ENCODE measurements at places on chromosomes 11 and 22.

GRCh38 chr22:47406896-47407295 lies 644.4 kb downstream of the TBC1D22A start:
- DNase-seq: no peak

DNA sequence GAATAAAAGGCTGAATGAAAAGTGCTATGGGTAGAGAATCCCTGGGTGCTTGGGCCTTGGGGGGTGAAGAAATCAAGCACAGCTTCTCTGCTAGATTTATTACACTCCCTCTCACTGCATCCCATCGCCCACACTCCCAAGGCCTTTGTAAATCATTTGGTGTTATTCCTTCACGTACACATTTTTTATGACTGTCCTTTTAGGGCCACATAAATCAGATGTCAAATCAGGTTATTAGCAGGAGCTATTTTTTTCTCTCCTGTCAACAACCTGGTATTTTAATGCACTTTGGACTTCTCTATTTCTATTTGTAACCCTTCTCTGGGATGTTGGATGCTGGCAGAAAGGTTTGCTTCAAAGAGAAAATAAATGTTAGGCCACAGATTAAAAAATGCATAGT lies 408.8 kb downstream of the INSC start:
- DNase-seq: no peak

DNA sequence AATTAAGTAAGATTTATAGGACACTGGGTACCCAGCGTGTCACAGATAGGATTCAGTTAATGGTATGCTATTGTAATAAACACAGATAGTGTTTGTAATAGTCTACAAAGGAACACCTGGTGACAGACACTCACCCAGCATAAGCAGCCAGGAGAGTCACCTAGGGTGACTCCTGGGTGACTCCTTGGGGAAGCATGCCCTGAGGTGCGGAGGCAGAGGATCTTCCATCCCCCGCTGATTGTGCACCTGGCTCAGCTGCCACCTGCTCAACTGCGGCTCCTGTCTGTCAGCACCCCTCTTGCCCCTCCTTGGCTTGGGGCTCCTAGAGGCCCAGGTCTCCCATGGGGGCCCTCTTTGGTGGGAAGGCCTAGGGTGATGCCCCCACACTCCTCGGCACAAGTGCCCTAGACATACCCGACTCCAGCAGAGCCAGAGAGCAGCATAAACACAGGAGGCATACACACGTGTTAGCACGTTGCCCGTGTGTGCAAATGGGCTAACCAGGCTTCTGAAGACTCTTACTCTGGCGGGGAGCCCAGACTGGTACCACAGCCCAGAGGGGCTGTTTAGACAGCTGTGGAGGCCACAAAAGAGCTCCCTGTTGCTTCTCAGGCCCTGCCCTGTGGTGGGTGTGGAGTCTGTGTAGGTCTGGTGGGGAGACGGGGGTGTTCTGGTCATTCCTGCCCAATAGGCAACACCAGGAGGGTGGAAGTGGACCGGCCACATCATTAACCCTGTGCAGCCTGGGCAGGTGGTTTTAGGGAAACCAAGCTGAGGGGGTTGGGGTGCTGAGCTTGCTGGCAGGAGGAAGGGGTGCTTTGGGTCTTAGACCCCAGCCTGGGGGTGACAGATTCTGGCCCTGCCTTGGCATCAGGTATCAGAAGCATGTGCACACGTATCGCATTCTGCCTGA lies 3.0 kb downstream of the INPPL1 start:
- no peak for DNase-seq

DNA sequence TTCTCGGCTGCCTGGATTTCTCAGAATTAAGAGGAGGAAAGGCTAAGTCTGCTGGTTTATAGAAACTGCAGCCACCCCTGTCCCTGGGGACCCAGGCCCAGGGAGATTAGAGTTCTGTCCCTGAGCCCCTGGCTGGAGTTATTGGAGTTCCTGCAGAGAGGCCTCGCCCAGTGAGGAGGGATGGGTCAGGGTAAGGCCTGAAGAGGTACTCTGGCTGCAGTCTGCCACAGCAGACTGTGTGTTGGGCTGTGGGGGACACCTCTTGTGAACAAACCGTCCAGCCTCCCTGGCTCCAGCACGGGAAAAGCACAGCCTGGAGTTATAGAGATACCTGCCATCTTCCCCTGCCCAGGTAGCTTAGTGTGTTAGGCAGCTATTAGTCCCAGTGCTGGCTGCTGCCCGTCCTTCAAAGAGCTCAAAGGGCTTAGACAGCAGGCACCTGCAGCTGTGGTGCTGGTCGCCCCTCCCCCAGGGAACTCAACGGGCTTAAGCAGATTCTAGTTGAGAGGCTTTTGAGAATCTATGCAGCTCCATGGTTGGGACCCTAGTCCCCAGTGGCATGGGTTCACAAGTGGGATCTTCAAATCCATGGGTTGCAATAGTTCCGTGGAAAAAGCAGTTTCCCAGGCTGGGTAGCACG lies 36.6 kb upstream of the MUC15 start:
- no peak for DNase-seq

DNA sequence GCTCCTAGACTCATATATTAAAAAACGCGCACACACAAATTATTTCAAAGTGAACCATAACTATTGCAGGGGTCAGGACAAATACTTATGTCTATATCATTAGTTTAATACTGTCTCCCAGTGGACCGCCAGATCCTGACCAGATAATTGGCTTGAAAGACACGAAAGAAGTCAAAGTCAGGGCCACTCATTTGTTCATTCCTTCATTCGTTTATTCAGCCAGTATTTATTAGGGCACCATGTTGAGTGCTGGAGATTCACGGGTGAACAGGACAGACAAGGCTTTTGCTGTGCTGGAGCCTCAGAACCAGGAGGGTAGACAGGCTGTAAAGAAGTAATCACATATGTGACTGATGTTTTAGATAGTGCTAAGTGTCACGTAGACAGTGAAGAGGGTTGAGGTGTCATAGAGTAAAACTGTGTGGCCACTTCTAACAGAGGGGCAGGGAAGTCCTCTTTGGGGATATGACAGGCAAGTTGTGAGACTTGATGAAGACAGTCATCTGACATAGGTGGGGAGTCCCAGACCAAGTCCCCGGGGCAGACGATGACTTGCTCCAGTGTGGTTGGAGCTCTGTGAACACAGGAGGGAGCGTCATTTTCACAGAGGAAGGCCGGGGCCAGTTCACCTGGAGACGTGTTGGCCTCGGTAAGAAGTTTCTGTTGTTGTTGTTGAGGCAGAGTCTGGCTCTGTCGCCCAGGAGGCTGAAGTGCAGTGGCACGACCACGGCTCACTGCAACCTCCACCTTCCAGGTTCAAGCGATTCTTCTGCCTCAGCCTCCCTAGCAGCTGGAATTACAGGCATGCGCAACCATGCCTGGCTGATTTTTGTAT lies 25.9 kb downstream of the RBX1 start:
- no peak for DNase-seq
